Thyroid gland (tissue), 4 donors: ENCODE measurements at places on chromosomes 16 and 17. TPM values are rescaled to one million over a fixed set of nuclear protein-coding genes. Genes with fewer than 3 reads are reported as not detected.

The ZNF785 gene
- total RNA-seq = 16.9 TPM

The GDPD1 gene
- 1.0 TPM for total RNA-seq

DNA sequence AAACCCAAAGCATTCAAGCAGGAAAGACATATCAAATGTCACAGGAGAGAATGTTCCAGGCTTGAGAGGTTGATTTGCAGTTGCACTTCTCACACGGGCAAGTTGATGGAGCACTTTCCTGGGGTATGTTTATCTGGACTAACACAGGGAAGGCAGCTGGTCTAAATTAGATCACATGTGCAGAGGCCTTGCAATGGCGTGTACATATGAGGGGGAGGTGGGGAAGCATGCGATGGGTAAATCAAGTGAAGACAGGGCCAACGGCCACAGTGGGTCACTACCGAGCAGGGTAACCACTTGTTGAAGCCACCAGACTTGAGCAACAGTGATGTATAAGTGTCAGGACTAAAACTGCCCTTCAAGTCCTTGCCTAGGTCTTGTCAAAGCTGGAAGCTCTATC, 156.6 kb upstream of the MAF start:
- H3K27ac ChIP-seq = no peak overlapping the region
- DNase-seq = no peak
- H3K4me1 ChIP-seq = no peaks in the 10 kb centered on the region
- no peaks in the 10 kb centered on the region for H3K36me3 ChIP-seq

DNA sequence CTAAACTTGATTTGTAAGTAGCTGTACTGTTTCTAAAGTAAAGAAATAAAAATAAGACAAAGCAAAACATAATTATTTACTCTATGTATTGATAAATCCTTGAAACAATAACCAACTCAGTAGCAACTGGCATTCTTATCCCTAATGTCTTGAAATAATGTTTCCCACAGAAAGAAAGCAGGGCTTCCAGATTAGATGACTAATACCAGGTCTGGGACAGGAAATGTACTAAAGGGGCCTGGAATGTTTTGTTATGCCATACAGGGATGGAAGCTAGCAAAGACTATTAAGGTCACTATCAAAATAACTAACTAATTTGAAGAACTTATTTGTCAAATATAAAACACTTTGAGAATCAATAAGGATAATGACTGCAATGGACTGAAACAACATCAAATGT, 82.1 kb downstream of the CFDP1 start:
- DNase-seq = no peak
- no peaks in the 10 kb centered on the region for H3K4me1 ChIP-seq
- H3K4me3 ChIP-seq = no peak overlapping the region
- H3K27me3 ChIP-seq = no peaks in the 10 kb centered on the region
- no peaks in the 10 kb centered on the region for H3K36me3 ChIP-seq

- no peak for DNase-seq
- no peak overlapping the region for H3K4me3 ChIP-seq
- no peaks in the 10 kb centered on the region for H3K36me3 ChIP-seq
- H3K27me3 ChIP-seq = no peaks in the 10 kb centered on the region
- peaks cover 50% of the 10 kb centered on the region for H3K4me1 ChIP-seq
These were observed 34.2 kb downstream of the TXNDC11 start for GRCh38 chr16:11708421-11708820.

The CCR7 gene
- total RNA-seq = 1.6 TPM

DNA sequence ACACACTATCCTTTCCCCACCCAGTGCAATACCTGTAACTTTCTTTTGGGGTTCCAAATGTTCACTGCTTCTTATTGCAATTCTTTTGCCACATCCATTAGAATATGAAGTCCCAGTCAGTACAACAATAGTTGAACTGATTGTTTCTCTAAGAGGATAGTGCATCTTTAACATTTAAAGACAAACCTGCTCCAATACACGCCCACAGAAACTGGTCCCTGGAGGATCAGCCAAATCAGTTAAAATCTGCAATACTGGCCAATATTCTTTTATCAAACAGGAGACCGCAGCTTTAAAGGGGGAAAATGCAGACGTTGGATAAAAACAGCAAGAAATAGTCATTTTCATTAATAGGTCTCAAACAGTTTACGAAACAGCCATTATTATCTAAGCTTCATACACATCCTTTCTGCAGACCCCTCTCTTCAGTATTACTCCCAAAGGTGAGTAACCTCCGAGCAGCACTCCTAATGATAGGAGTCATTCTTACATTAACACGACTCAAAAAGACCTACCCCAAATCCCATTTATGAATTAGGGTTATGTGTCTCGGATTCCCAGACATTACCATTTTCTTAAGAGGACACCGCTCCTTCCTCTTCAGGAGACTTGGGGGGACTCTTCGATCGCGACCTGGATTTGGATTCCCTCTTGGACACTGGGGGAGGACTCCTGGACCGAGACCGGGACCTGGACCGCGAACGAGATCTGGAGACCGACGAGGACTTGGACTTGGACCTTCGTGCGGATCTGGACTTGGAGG, 1.4 kb downstream of the SRSF2 start:
- peaks cover 47% of the 10 kb centered on the region for H3K4me1 ChIP-seq
- no peaks in the 10 kb centered on the region for H3K27me3 ChIP-seq
- peaks cover 32% of the 10 kb centered on the region for H3K36me3 ChIP-seq
- peak overlapping the region; percentile 98 for H3K4me3 ChIP-seq

The IRX3 gene
- total RNA-seq = 8.3 TPM

DNA sequence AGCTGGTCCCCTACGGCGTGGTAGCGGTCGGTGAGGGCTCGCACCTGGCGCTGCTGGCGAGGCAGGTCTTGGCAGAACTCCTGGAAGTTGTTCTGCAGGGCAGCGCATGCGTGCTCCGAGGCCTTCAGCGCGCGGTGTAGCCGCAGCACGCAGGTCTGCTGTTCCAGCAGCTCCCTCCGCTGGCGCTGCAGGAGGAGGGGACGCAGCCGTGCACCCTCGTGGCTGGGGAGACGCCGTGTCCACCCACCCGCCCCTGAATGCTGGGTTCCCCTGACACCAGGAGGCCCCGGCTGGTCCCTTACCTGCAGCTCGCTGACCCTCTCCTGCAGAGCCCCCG, 12.2 kb downstream of the EVPL start:
- no peaks in the 10 kb centered on the region for H3K4me1 ChIP-seq
- no peak overlapping the region for H3K27ac ChIP-seq
- no peak overlapping the region for H3K4me3 ChIP-seq
- no peaks in the 10 kb centered on the region for H3K27me3 ChIP-seq
- H3K36me3 ChIP-seq = no peaks in the 10 kb centered on the region

DNA sequence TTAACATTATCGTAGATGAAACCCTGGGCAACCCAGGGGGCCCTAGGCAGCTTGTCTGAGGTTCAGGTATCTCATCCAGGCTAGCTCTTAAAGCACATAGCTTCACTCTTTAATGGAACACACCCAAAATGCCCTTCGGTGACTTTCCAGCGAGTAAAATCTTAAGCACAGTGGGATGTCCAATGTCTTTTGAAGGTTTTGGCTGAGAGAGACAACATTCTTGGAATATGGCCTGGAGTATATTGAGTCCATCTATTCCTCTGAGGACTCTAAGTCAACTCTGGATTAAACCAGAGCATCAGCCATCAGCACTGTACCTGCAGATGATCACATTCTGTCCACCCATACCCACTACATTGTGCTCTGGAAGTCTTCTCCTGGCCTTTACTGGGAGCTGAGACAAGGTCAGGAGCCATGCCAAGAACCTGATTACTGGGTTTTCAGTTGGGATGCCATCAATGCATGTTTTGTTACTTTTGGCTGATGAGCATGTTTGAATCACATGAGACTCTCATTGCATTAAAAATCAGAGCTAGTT, 63.4 kb upstream of the CDH11 start:
- no peak overlapping the region for H3K27ac ChIP-seq
- H3K27me3 ChIP-seq = no peaks in the 10 kb centered on the region
- H3K4me1 ChIP-seq = no peaks in the 10 kb centered on the region
- H3K4me3 ChIP-seq = no peak overlapping the region
- no peak for DNase-seq

DNA sequence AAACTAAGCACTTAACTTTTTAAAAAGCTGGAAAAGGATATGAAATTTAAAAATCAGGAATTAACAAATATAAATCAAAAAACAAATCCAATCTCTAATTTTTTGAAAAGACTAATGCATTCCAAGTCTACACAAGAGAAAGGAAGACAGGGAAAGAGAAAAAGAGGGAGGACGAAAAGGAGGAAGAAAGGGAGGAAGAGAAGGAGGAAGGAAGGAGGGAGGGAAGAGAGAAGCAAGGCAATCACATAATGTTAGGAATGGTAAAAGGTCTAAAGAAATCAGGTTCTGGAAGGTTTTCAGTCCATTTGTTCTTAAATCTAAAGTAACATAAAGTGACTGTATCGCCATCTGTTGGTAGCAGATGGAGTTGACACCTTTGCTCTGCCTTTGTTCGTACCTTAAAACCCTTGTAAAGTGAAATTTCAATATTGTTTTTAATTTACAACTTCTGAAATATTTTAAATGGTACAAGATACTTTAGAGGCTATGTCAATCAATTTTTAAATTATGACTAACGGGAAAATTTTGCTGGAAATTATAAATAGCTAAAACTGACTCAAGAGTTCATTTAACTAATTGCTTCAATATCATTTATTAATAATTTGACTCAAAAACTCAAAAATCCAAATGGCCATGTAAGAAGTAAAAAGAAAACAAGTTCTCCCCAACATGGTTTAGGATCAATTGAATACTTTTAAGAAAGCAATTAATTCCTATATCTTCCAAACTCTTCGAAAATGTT, 20.4 kb upstream of the CDYL2 start:
- H3K27me3 ChIP-seq = no peaks in the 10 kb centered on the region
- no peak overlapping the region for H3K27ac ChIP-seq
- no peak overlapping the region for H3K4me3 ChIP-seq
- peak; percentile 23 for DNase-seq
- H3K4me1 ChIP-seq = no peaks in the 10 kb centered on the region

GRCh38 chr16:69064124-69064763, 41.2 kb upstream of the HAS3 start:
- H3K4me3 ChIP-seq = no peak overlapping the region
- H3K27me3 ChIP-seq = no peaks in the 10 kb centered on the region
- peak overlapping the region; percentile 32 for H3K27ac ChIP-seq

GRCh38 chr17:76198702-76199101, 41.6 kb downstream of the RNF157 start:
- no peak for DNase-seq
- no peaks in the 10 kb centered on the region for H3K27me3 ChIP-seq
- no peak overlapping the region for H3K27ac ChIP-seq
- H3K4me3 ChIP-seq = no peak overlapping the region
- peaks cover 23% of the 10 kb centered on the region for H3K4me1 ChIP-seq

The KCTD19 gene
- not detected for total RNA-seq

- H3K4me3 ChIP-seq = no peak overlapping the region
- H3K4me1 ChIP-seq = no peaks in the 10 kb centered on the region
- no peaks in the 10 kb centered on the region for H3K36me3 ChIP-seq
- DNase-seq = no peak
These were observed 451.1 kb downstream of the HS3ST3B1 start for GRCh38 chr17:14752011-14752410.

- DNase-seq = no peak
- H3K4me3 ChIP-seq = no peak overlapping the region
- no peaks in the 10 kb centered on the region for H3K4me1 ChIP-seq
- no peaks in the 10 kb centered on the region for H3K27me3 ChIP-seq
- no peaks in the 10 kb centered on the region for H3K36me3 ChIP-seq
- H3K27ac ChIP-seq = no peak overlapping the region
These were observed 4.7 kb downstream of the UMOD start for GRCh38 chr16:20347666-20348364.

DNA sequence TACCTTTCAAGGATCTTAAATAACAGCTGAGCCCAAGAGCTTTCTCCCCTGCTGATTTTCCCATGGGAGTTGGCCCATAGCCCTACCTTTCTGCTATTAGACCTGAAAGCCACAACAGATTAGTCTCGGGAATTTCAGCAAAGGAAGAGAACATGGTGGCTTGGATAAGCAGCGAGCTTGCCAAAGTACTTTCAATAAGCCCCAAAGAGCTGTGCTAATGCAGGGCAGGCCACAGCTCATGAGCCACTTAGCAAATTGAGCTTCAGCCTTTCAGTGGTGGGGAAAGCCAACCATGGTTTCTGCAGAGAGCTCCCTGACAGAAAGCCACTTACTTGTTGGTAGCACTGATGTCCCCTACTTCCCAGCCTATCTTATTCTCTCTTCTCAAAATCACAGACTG, 217.8 kb upstream of the IRX5 start:
- no peak for DNase-seq
- H3K4me3 ChIP-seq = no peak overlapping the region
- no peak overlapping the region for H3K27ac ChIP-seq
- H3K27me3 ChIP-seq = no peaks in the 10 kb centered on the region
- H3K4me1 ChIP-seq = no peaks in the 10 kb centered on the region

- no peaks in the 10 kb centered on the region for H3K27me3 ChIP-seq
- DNase-seq = no peak
- H3K36me3 ChIP-seq = peaks cover 22% of the 10 kb centered on the region
These were observed 4.5 kb downstream of the CFAP119 start for GRCh38 chr16:30757316-30757715.

The RGS9 gene
- total RNA-seq = 7.4 TPM

- H3K27me3 ChIP-seq = no peaks in the 10 kb centered on the region
- H3K4me3 ChIP-seq = no peak overlapping the region
- DNase-seq = no peak
These were observed 84.1 kb downstream of the ARHGAP17 start for GRCh38 chr16:24931091-24931490.

DNA sequence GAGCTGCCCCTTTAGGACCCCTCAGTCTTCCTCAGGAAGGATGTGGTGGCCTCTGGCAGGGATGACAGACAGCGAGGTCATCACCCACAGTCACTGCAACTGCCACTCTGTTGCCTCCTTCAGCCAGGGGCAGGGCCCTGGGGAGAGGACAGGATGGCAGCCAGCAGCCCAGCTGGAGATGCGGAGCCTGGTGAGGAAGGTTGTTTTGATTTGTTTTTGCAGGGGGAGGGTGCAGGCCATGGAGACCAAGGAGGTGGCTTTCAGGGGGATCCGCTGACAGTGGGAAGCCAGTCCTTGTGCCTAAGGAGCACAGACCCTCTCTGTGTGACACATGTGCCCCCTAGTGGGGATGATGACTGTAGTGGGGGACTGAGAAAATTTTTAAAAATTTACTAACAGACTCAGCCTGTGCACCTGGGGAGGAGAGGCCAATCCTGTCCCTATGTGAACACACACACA, 7.4 kb downstream of the PRCD start:
- peaks cover 20% of the 10 kb centered on the region for H3K4me1 ChIP-seq
- DNase-seq = peak; percentile 64
- H3K27ac ChIP-seq = no peak overlapping the region
- H3K27me3 ChIP-seq = no peaks in the 10 kb centered on the region
- no peak overlapping the region for H3K4me3 ChIP-seq
- H3K36me3 ChIP-seq = no peaks in the 10 kb centered on the region

The OR1D2 gene
- not detected for total RNA-seq

DNA sequence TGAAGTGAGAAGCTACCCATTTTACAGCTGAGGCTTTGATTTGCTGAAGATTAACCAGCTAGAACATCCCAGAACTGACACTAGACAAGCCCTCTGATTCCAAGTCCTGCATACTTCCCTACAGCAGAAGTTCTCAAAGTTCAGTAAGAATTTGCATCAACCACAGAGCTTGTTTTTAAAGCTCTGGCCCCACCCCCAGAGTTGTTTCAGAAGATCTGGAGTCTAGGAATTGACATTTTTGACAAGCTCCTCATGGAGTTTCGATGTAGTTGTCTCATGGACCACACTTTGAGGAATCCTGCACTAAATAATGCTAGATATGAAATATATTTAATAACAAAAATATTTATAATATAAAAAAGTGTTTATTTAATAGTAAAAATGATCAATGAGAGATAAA, 120.3 kb upstream of the ADAMTS18 start:
- H3K27me3 ChIP-seq = no peaks in the 10 kb centered on the region
- H3K36me3 ChIP-seq = no peaks in the 10 kb centered on the region
- H3K27ac ChIP-seq = peak overlapping the region; percentile 15
- no peak for DNase-seq
- peaks cover 43% of the 10 kb centered on the region for H3K4me1 ChIP-seq

The KRTAP4-5 gene
- total RNA-seq = not detected

The ZDHHC1 gene
- total RNA-seq = 38.7 TPM
